ENCODE measurements at places on chromosomes 3 and 15. TPM values are rescaled to one million over a fixed set of nuclear protein-coding genes. Genes with fewer than 3 reads are reported as not detected.

Gene LYZL4
- polyA plus RNA-seq: not detected

Gene ARHGEF26
- polyA plus RNA-seq: 7.1 TPM

Gene ZNF148
- 2.6 TPM for polyA plus RNA-seq

Gene TMEM207
- not detected for polyA plus RNA-seq

Gene SPINK8
- 1.2 TPM for polyA plus RNA-seq

Gene CLDN18
- polyA plus RNA-seq: 0.05 TPM

Gene HRH1
- polyA plus RNA-seq: 2.2 TPM
